HFFc6 (cell line): ENCODE measurements at places on chromosomes 7 and 10.

- DNase-seq, result no peak
Observed at GRCh38 chr10:119413471-119414080, 128.9 kb downstream of the RGS10 start.

GRCh38 chr7:28378574-28379149 lies 33.7 kb upstream of the CREB5 start:
- DNase-seq, result no peak

GRCh38 chr10:3408603-3409365 lies 236.2 kb upstream of the PITRM1 start:
- no peak for DNase-seq

DNA sequence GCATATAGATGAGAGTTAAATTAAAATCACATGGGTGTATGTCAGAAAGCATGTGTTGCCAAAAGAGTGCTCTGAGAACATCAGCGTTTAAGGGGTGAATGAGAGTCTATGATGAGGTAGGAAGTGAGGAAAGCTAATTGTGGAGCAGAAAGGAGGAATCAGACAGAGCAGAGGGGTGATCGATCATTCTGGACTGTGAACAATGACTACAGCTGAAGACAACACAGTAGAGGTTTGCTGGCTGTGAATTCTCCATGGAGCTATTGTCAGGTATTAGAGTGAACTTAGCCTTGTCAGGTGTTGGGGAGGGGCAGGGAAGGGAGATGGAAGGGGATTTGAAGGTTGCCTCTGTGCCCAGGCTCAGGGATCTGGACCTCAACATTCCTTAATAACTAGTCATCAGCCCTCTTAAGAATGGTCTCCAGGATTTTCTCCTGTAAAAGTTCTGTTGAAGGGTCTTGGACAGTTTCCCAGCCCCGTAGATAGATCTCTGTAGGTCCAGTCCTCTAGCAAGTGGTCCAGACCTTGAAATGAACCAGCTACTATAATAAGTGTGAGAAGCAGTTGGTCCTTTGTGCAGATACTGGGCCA lies 57.1 kb downstream of the KIF5B start:
- no peak for DNase-seq

DNA sequence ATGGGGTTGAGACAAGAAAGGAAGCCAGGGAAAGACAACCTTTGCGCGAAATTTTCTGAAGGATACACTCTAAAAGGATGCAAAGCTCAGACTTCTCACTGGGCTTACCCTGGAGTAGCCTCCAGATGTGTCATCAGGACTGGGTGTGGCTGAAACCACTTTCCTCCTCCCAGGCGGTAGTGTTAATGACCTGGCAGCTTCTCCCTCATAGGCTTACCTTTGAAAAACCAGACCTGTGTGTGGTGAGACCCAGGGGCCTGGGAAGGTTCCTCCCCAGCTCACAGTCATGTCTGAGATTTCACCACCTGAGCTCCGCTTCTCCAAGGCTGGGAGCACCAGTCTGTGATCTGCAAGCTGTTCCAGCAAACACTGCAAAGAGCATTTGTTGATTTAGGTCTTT lies 93.7 kb downstream of the EPC1 start:
- DNase-seq, result peak; percentile 8

DNA sequence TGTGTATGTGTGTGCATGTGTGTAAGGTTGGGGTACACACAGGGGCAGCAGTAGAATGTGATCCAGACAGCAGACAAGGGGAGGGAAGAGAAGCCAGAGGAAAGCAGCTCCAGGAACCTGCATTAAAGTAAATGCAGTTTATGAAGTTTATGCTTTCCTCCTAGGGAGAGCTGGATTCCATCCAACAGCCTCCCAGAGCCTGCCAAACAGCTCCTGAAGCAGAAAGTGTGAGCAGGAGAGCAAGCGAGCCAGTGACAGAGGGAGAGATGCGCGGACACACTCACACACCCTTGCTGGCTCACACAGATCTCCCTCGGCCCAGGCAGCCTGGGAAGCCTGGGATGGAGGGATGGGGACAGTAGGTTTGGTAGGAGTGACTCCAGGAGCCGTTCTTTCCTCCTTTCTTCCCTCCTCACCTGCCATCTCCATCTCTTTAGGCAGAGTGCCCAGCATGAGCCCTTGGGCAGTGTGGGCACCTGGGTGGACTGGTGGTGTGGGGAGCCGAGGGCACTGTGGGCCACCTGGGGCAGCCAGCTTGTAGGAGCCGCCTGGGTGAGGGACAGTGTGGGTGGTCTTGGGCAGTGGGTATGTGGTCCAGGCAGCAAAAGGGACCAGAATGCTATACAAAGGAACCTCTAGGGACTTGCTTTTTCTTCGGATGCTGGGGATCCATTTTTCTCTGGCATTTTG lies 46.1 kb downstream of the PAX2 start:
- no peak for DNase-seq

DNA sequence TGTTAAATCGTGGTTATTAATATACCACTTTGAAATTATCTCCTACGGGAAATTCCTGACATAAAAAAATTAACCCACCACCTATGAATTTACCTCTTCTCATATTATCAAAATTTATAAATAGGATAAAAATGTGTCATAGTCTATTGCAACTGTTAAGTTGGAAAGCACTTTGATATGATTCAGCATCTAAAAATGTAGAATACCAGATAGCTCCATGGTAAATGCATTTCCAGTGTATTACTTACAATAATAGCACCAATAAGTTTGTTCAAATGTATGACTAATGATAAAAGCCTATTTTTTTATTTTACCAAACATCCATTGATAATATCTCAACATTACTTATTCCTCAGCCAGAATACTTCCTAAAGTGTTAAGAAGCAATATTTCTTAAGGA lies 13.6 kb upstream of the KCND2 start:
- no peak for DNase-seq

GRCh38 chr7:117600911-117601310 lies 121.1 kb downstream of the CFTR start:
- DNase-seq, result no peak

- no peak for DNase-seq
Observed at GRCh38 chr7:3696113-3696512, 395.1 kb downstream of the SDK1 start.

GRCh38 chr7:39541511-39541910 lies 24.7 kb upstream of the YAE1 start:
- DNase-seq, result no peak

- peak; percentile 77 for DNase-seq
Observed at GRCh38 chr10:10804998-10805740, 212.5 kb upstream of the CELF2 start.

DNA sequence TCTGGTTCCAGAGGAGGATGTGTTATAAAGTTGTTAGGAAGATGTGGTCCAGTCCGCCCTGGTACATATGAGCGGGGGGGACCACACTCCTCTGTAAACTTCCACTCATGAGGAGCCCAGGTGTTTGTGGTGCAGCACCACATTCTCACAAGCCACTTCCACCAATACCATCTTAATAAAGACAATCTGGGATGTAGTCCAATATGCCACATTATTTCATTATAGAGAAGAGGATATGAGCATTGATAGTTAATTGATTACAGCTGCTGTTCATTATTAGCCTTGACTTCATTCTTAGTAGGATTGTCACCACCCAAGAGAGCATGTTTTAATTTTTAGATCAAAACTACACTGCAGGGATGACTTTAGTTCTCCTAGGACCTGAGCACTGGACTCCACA lies 40.5 kb downstream of the ERCC6 start:
- no peak for DNase-seq

DNA sequence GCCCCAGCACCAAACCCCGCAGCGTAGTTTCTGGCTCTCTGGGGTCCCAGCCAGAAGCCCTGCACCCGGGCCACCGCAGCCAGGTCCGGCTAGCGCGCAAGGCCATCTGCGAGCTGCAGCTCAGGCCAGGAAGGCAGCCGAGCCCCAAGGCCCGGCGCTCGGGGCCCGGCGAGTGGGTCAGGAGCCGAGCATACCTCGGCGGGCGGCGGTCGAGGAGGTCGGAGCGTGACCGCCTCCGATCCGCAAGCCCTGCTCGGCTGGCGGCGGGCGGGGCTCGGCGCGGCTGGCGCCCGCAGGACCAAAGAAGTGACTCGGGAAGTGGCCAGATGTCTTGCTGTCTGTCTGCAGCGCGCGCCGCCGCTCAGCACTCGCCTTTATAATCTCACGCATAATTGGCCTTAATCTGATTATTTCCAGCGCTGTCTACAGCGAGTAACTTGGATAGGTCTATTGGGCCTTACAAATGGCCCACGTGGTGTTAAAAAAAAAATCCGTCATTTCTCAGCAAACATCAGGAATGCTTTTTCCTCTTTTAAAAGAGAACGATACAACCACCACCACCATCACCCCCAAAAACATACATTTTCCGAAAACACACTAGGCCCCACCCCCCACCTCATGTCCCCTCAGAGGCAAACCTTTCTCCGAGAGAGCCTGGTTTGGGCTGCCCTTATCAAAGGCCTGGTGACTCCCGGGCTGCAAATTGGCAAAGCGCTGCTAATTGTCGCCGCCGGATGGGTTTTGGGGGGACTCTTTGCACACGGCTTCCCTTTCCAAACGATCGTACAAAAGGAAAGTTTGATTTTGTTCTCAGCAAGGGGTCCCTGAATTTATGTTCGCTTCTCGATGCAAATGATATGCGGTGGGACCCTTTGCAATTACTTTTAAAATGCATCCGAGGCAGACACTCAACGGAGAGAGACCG lies at the start of gene DRGX:
Gene DRGX (minus strand): TSS at position 349 of the 925 bp plus-strand sequence. CDS start 649 bp downstream, outside the sequence.
- DNase-seq, result no peak

- DNase-seq, result no peak
Observed at GRCh38 chr7:90625051-90625450, 28.9 kb downstream of the CDK14 start.

- DNase-seq, result no peak
Observed at GRCh38 chr7:47581438-47581803, 490 bp downstream of the TNS3 start.

DNA sequence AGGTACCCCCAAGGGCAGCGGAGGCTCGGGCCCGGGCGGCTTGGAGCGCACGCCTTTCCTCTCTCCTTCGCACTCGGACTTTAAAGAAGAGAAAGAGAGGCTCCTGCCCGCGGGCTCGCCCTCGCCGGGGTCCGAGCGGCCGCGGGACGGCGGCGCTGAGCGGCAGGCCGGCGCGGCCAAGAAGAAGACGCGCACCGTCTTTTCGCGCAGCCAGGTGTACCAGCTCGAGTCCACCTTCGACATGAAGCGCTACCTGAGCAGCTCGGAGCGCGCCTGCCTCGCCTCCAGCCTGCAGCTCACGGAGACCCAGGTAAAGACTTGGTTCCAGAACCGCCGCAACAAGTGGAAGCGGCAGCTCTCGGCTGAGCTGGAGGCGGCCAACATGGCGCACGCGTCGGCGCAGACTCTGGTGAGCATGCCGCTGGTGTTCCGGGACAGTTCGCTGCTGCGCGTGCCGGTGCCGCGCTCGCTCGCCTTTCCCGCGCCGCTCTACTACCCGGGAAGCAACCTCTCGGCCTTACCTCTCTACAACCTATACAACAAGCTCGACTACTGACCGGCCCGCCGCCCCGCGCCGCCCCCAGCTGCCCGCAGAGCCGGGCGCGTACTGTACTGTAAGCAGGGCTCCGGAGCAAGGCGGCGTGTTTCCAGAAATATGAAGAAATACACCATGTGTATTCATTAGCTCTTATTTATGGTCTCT lies 1.8 kb downstream of the HMX2 start:
- no peak for DNase-seq

GRCh38 chr10:126935263-126935946 lies 30.2 kb downstream of the DOCK1 start:
- peak; percentile 33 for DNase-seq
